ENCODE measurements at places on chromosomes 1 and 21.
A peak's percentile ranks its signal among the peaks of the same experiment; 100 is the strongest.

- DNase-seq = no peak
These were observed 55.5 kb upstream of the PSEN2 start for GRCh38 chr1:226814751-226815537.

DNA sequence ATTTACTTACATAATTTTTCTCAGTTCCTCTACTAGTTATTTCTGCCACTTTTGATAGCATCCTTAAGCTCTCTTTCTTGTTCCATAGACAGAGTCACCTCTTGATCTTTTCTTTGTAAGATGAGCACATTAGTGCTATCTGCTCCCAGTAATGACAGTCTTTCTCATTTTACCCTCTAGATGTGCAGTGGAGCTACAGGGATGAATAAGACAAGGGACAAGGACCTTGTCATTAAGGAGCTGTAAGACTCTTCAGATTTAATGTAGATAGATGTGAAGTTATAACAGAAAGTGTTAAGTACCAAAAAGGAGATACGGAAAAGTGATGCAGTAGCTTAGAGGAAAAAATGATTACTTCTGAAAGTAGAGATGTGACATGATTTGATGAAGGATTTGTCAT lies 20.4 kb downstream of the SCP2 start:
- DNase-seq = no peak

DNA sequence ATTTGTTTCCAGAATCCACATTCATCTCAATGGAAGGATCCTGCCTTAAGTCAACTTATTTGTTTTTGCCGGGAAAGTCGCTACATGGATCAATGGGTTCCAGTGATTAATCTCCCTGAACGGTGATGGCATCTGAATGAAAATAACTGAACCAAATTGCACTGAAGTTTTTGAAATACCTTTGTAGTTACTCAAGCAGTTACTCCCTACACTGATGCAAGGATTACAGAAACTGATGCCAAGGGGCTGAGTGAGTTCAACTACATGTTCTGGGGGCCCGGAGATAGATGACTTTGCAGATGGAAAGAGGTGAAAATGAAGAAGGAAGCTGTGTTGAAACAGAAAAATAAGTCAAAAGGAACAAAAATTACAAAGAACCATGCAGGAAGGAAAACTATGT lies 2.6 kb downstream of the GADD45A start:
- no peak for DNase-seq

DNA sequence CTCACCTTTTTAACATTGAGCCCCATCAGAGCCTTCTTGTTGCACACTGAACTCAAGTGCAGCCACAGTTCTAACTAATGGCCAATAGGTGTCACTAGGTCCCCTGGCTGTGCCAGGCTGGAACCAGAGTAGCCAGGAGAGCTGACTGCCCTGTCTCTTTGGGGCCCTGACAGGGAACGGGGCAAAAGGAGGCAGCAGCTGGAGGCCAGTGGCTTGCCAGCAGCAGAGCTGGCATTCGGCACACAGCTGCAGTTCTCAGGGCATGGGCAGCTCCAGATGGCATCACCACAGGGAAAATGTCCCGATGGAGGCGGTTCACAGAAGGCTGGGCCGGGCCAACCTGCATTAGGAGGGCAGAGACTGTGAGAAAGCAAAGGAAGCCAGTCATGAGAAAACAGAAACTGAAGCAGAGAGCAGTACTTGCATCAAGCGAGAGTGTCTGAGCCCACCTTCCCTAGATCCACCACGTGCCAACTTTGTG lies 188.6 kb downstream of the FCRL5 start:
- DNase-seq = peak; percentile 84

DNA sequence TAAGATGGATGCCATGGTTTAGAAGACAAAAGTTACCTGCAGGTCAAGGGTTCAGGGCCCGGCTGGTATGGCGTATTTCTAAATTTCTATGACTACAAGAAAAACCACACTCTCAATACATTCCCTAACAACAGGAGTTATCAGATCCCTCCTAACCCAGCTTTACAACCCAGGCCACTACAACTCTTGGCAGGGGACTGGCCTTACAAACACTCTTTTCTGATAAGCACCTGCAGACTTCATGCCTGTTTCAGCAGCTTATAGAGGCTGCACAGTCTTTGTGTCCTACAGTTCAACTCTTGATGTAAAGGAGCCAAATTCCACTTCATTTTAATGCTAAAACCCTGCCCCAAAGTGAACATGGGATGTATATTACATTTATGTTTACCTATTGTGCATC lies 461.4 kb downstream of the SIPA1L2 start:
- no peak for DNase-seq

DNA sequence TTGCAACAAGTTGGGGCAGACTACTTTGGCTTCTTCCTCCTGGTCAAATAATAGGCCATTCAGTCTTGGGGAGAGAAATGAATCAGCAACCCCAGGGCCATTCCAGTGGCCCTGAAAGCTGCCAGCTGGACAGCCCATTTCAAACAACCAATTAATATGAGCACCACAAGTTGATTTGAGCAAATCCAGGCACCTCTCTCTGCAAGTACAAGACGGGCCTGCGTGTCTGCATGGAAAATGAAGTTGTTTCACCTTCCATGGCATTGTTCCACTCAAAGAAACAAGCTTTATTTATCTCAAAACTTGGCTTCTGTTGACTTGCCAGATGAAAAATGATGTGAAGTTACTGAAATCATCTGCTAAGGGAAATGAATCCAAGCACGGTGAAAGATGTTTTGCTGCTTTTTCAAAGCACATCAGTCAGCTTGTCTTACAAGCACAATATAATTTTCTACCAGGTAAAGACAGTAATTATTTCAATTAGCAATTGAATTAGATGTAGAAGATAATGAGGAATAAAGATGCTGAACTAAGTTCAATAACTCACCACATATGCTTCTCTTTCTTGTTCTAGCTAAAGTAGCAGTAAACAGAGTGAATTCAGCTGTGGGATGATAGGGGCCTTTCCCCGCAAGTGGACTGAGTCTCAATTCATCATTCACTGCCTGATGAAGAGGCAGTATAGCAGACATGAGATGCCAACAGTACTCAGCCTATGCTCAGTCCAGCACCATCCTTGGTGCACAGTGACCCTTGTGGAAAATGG lies 95.2 kb upstream of the SSX2IP start:
- DNase-seq = no peak

GRCh38 chr1:170254371-170254770 lies 108.6 kb downstream of the NTMT2 start:
- DNase-seq = no peak

GRCh38 chr1:9716404-9717192 lies 65.1 kb downstream of the PIK3CD start:
- no peak for DNase-seq

DNA sequence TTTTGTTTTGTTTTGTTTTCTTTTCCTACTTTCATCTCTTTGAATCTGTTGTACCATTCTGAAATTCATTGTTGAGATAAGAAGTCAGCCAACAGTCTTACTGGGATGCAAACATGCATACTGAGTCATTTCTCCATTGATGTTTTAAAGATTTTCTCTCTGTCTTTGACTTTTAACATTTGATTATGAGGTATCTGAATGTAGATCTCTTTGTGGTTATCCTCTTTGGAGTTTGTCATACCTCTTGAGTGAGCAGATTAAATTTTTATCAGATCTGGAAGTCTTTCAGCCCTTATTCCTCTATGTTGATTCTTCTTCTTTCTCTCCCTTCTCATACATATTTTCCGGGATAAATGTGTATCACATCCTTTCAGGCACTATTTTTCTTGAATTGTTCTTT lies 406.9 kb upstream of the NCAM2 start:
- DNase-seq = no peak

DNA sequence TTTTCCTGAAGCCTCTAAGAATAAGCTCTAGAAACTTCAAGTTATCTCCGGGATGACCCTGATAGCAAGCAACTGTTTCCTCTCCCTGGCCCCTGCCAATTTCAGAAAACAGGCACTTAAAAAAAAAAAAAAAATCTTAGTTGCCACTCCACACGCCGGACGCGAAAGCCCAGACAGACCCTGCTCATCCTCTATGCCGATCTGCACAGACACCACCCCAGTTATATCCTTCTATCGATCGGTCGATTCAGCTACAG lies 1.7 kb downstream of the ANP32E start:
- no peak for DNase-seq

DNA sequence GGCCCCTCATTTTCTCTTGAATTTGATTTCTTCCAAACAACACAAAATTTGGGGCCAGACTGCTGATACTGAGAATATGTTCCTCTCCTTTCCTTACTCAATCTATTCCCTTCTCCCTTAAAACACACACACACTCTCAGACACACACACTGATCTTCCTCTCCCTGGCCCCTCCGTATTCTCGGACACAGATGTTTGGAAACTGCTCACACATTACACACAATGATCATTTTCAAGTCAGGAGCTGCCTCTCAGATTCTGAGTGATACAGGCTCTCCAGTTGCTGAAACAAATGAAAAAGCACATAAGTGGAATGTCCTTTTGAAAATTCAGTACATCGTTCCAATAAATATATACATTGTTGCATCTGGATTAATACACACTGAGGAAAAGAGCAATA lies 161.3 kb downstream of the CLEC20A start:
- DNase-seq = no peak

DNA sequence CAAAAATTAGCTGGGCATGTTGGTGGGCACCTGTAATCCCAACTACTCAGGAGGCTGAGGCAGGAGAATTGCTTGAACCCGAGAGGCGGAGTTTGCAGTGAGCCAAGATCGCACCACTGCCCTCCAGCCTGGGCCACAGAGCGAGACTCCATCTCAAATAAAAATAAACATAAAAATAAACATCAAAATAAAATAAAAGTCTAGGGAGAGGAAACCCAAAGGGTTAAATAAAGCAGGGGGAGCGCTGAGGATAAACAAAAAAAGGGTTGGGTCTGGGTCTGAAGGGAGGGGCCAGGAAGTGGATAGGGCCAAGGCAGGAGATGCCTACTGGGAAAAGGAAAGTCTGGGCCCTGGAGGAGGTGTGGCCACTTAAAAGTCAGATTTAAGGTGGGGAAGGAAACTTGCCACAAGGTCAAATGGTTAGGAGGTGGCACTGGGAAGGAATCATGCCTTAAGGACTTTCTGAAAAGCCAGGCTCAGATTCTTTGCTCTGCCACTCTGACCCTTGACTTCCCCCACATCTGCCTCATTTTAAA lies 150.0 kb downstream of the ADSS2 start:
- DNase-seq = no peak

DNA sequence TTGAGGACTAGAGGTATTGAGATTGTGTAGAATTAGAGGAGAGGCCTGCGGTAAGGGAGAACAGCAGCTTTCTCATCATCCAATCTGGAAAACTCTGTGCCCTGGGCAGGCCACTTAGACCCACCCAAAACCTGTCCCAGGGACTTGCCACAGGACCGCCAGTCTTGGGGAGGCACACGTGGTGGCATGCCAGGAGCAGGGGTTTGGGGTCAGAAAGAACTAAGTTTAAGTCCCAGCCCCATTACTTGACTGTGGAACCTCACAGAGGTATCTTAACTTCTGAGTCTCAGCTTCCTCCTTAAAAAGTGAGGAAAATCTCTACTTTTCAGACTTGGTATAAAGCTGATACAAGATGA lies 356.6 kb downstream of the HHAT start:
- DNase-seq = no peak

GRCh38 chr1:65069011-65069565 lies 78.9 kb upstream of the AK4 start:
- DNase-seq = no peak

DNA sequence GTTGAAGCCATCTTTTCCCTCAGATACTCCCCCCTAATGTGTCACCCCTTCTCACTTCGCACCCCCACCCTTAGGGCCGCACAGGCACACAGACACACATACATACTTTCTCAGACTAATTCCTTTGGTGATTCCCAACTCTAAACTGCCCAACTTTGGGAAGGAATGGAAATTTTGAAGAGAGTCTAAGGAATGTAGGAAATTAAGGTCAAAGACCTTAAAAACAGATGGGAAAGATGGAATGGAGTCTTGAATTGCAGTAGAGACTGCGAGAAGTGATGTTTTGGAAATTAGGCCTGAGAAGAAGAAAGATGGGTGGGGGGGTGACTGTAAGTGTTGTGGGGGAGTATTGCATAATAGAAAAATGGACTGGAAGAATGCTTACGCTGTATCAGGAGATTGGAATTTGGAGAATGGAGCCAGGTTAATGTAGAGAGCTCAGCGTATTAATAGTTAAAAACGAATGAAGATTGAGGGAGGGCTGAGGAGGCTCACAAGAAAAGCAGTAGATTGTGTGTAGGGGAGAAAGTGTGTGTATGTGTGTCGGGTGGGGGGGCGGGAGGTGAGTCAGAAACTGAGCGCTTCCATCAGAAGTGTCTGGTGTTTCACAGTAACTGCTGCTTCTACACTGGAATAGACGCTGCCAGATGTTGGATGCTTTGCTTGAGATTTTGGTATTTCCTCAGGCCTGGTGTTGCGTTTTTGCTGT lies 1.7 kb downstream of the PIP5K1A start:
- peak; percentile 42 for DNase-seq

- DNase-seq = no peak
These were observed 505.8 kb downstream of the SMYD3 start for GRCh38 chr1:246001142-246001836.

- peak; percentile 53 for DNase-seq
These were observed 636 bp upstream of the CAMK2N1 start for GRCh38 chr1:20486457-20487235.

- DNase-seq = no peak
These were observed 66.3 kb downstream of the CD58 start for GRCh38 chr1:116504308-116505156.

- no peak for DNase-seq
These were observed 38.2 kb upstream of the PPP1R15B start for GRCh38 chr1:204449678-204450280.

GRCh38 chr1:205410581-205411298 lies 11.1 kb downstream of the LEMD1 start:
- no peak for DNase-seq

DNA sequence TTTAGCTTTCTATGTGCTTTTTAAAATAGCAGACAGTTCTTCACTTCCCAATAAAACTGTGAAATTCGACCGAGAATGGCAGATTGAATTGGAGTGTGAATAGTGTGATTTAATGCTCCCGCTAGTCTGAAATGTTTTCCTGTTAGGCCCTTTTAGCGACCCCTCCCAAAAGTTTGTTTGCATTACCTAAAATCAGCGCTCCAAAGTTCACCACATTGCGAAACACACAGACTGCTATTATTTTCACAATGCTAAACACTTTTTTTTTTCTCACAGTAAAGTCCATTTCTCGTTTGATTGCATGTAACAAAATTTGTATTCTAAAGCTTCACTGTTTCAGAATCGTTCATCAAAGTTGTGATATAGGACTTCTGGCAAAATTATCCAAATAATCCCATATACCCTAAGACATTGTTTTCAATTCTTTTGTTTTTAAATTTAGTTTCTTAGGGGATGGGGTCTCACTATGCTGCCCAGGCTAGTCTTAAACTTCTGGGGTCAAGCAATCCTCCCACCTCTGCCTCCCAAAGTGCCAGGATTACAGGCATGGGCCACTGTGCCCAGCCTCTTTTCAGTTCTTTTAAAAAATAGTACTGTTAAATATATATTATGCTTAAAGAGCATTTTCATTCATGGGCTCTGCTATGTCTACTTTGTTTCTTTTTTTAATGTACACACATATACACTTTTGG lies 76.5 kb upstream of the USH2A start:
- no peak for DNase-seq

GRCh38 chr21:42165901-42166300 lies 53.0 kb upstream of the ABCG1 start:
- no peak for DNase-seq

- DNase-seq = no peak
These were observed 102.0 kb downstream of the CYYR1 start for GRCh38 chr21:26471099-26471471.

GRCh38 chr1:8822373-8823294 lies 5.2 kb upstream of the RERE start:
- peak; percentile 58 for DNase-seq

Measured in RPMI8226 (cell line).